ENCODE measurements at places on chromosomes 6 and 20.

GRCh38 chr20:22080985-22081384 is 375.5 kb downstream of the PAX1 start:
- DNase-seq: no peak

DNA sequence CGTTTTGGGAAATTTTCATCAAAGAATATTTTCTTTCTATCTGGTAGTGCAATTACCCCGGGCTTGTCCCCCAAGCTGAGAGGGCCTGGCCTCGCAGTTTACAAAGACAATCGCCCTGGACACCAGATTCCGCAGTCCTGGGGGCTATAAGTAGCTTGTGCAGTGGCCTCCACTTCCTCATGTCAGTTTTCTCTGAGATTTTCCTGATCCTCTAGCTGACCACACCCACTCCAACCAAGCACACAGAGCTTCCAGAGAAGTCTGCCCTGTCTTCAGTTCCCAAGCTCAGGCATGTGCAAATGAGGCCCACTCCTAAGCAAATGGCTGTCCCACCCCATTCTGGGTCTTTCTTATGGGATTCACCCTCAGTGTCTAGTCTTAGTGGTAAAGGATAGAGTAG is 245.3 kb downstream of the MAFB start:
- no peak for DNase-seq

DNA sequence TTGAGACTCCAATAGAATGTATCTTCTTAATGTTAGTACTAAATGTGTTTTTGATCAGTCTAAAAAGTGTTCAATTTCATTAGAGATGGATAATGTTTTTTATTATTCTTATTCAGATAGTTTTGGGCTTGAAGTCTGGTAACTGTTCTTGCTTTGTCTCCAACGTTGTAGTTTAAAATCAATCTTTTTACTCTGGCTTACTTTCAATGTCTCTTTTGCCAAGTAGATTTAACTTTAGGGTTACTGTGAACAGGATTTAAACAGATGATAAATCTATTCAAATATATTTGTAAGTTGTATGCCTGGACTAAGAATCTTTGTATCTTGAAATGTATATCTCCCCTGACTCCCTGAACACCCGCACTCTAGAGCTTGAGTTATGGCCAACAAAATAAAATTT is 51.1 kb downstream of the SGK1 start:
- no peak for DNase-seq

DNA sequence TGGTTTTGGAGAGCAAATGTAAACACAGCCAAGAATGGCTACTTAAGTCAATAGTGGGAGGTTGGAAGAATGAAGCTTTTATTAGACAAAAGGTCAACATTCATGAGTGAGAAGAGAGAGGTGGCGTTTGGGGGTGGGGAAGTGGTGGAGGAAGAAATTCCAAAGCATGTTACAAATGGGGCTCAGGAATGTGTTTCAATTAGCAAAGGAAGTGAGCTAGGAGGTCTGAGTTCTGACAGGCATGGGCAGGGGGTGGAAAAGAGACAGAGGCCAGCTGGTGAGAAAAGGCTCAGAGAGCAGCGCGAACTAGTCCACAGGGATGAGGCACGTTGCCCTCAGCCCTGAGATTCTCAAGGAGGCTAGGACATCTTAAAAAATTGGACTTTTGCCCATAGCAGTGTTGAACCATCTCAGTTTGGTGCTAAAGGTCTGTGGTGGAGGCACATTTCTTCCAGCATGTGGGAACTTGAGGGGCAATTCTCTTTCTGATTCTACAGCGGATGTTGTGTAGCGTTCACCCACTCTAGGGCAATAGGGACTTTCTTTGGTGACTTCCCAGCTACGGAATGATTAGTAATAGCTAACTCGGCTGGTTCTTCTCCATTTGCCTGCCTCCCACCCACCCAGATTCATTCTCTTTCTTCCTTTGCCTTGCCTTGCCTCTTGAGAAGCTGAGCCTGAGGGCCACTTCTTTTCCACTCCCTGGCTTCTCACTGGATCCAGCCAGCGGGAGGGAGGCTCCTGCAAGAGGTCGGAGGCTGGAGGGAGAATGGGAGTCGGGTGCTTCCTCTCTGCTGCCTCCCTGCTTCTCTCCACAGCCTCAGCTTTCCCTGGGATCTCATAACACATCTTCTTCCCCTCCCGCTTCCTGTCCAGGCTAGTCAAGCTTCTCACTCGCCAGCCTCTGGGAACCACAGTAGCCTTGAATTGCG is 45.1 kb upstream of the NEDD9 start:
- DNase-seq: no peak

DNA sequence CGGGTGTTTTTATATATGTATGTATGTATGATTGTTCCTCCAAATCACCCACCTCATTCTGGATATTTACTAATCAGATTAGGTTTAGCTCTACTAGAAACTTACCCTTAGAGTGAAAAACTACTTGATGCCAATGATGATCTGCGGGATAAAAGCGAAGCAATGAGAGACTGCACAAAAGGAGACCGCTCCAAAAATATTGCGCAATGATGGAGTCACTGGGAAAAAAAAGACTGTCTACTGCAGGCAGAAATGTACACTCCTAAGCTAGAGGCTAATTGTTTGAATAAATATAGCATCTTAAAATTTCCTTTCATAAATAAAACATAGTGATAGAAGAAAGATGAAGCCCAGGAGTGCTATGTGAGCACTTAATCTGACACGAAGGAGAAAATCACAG is 7.3 kb downstream of the RAB32 start:
- DNase-seq: no peak

DNA sequence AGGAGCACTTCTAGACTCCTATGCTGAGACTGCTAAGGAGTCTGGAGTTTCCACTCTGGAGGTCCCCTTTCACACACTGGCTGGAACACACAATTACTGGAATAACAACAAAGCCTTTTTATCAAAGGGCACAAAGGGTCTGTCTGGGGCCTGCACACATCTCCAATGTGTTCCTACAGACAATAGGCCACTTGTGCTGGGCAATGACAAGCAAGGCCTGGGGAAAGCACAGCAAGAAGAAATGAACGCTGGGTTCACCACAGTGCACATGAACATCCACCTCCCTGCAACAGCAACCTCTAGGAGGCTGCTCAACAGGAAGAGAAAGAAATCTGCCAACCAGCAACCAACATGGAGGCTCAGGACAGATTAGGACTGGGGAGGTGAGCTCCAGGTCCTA is 43.9 kb downstream of the TRPC4AP start:
- DNase-seq: no peak

DNA sequence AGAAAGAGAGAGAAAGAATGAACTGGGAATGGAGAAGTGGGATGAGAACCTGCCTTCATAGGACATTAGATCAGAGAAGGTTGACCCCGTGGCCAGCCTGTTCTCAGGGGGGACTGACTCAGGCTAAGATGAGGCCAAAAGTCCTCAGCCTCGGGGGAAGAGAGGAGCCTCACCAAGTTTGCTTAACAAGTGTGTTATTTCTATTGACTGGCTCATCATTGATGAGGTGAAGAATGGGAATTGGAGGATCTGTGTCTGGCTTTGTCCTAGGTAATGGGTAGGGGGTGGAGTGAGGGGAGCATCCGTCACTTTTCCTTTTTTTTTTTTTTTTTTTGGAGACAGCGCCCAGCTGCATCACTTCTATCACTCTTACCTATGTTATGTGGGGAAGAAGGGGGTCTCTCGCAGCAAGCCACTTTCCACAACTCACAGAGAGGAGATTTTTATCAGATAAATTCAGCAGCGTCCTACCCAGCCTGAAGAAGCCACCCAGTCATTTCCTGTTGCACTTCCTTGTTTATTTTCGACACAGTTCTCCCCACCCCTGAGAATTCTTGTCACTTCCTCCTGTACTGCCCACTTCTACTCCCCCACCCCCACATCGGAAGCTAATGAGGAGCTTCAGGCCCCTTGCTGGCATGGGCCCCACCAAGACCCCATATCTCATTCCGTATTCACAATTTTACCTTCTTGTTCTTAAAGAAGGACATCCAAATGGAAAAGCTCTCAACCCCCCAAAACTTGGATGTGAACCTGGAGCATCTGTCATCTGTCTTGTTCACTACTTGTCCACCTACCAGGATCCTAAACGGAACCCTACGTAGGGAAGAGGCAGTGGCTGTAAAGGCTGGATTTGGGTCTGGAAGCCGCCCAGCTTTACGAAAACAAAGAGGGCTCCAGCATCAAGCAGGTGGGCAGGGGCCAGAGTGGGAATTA is 2.8 kb upstream of the RNASET2 start:
- no peak for DNase-seq
